ENCODE measurements at places on chromosomes 6 and 20. TPM values are rescaled to one million over a fixed set of nuclear protein-coding genes. Genes with fewer than 3 reads are reported as not detected.

Gene CGA
- not detected for total RNA-seq

DNA sequence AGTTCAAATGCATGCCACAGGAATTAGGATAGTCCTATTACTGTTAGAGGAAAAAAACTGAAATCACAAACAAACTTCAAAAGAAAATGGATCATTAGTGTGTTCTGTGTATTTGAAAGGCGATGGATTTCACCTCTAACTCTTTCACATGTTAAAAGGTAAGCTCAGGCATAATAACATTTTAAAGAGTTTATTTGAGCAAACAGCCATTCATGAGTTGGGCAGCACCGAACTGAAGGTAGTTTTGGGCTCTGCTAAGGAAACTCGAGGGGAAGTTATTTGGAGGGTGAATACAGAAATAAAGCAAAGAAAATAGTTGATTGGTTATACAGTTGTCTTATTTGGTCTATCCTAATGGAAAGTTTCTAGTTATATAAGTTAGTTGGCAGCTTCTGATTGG lies 546.5 kb upstream of the POU3F2 start:
- no peak for DNase-seq

Gene TRIM40
- total RNA-seq = not detected

DNA sequence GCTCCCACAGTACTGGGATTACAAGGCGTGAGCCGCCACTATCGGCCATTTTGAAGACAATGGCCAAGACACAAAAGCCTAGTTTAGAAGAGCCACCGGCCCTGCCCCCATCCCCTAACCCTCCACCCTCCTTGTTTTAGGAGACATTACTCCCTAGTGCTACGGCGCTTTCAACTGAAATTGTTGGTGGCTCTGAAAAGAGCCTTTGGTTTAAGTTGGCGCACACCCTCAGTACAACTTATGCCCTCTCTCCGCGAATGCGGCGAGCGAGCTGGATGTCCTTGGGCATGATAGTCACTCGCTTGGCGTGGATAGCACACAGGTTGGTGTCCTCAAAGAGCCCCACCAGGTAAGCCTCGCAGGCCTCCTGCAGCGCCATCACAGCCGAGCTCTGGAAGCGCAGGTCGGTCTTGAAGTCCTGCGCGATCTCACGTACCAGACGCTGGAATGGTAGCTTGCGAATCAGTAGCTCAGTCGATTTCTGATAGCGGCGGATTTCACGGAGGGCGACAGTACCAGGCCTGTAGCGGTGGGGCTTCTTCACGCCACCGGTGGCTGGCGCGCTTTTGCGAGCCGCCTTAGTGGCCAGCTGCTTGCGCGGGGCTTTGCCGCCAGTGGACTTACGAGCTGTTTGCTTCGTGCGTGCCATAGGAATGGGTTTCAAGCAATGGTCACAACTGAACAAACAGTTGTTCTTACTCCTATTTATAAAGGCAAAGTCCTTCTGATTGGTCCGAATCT lies 114.9 kb upstream of the BTN3A2 start:
- DNase-seq = peak; percentile 93

- no peak for DNase-seq
These were observed 1.8 kb downstream of the FAM83D start for GRCh38 chr20:38927902-38928578.
